Activated gamma-delta T cell treated with Interleukin-2 at 50 U/mL for 16 hours (primary cell): ENCODE measurements at places on chromosomes 7 and 10.

GRCh38 chr10:106255111-106255678 lies 909.3 kb downstream of the SORCS1 start:
- DNase-seq, result no peak

GRCh38 chr10:32072025-32072800 lies 16.0 kb upstream of the KIF5B start:
- DNase-seq, result no peak

DNA sequence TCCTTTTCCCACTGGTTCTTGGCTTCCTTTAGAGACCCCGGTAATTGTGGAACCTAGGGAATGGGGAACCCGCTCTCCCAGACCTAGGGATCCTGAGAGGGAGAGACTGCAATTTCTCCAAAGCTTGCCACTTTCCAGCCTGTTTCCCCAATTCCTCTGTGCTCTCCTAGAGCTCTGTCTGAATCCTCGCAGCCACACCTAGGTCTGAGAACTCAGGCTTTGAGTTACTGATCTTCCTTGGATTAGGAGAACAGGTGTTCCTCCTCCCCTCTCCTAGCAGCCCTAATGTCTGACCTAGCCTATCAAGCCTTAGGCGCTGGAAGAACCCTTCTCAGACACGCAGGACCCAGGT lies 20.0 kb downstream of the WNT8B start:
- DNase-seq, result no peak

DNA sequence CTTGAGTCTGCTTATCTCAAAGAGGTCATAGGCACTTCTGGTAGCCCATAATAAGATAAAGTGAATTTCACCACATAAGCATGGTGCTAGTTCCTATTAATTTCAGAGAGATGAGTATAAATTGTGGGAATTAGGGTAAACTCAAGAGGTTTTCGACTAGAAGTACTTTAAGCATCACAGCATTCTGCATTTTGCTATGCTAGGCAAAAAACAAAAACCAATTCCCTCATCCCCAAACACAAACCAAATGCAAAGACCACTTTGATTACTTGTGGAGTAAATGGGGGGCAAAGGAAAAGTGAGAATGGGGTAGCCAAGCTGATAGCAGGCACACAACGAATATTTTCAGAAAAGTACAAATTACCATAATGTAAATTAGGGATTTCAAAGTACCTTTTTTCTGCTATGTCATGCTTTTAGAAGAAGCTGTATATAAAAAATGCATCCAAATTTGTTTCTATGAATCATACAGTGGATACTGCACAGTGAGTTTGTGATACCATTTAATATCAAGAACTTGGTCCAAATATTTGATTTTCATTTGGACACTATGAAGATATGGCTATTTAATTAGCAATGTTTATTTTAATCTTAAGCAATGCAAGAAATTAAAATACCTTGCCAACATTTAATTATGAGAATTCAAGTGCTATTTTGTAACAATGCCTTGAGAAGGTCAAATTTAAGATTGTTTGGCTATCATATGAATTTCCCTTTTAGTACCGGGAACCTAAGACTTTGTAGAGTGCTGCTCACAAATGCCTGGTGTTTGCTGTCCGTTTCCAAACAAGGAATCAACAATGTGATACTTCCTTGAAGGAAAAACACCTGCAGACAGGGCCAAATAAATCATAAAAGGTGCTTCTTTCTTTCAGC lies 455.5 kb downstream of the PHTF2 start:
- no peak for DNase-seq

- no peak for DNase-seq
Measured at GRCh38 chr10:98370831-98371820, 43.9 kb downstream of the PYROXD2 start.

GRCh38 chr7:113880559-113880958 lies 38.2 kb downstream of the PPP1R3A start:
- no peak for DNase-seq

DNA sequence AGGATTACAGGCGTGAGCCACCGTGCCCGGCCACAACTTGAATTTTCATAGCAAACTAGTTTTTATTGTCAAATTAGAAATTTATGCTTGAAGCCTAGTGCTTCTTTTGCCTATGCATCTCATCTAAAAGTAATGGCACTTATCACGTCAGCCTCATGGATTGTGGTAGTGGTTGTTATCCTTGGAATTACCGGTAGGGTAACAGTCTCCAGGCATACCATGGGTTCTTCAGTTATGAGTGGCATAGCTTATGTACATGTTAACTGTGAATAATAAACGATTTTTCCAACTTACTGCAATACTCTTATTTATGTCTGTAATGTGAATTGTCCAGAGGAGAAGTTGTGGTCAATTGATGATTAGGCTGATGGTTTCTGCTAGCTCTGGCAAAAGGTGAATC lies 63.1 kb downstream of the BMPR1A start:
- DNase-seq, result no peak

DNA sequence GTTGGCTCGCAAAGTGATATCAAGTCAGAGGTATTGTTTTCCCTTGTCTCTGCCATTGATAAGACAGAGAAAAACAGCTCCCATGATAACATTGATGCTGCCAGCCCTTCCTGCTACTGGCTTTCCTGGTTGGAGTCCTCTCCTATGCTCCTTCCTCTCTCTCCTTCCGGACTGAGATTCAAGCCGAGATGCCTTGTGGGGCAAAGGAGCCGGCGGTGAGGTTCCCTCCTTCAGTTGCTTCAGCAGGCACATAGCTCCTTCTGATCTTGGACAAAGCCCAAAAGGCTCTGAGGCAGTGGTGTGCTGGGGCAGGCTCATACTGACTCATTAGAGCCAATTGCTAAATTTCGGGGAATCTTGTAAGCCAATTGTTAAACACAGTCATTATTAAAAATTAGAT lies 8.8 kb upstream of the ZCCHC24 start:
- DNase-seq, result no peak

DNA sequence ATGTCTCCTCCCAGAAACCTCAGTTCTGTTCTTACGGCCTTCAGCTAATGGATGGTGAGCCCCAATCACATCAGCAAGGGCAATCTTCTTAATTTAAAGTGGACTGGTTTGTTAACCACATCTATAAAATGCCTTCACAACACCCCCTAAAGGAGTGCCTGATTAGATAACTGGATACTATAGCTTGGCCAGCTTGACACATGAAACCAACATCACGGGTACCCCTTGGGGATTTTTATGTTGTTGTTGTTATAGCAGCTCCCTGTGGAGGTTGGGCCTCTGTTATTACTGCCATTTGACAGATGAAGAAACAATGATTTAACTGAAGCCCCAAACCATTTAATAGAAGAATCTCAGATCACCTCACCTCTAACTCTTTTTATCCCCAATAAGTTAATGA lies 26.8 kb downstream of the STRA8 start:
- DNase-seq, result no peak

GRCh38 chr7:129588268-129588667 lies 23.3 kb upstream of the NRF1 start:
- DNase-seq, result no peak
